Substantia nigra (tissue), 51 donors: ENCODE measurements at places on chromosomes 7 and 10.
A peak's percentile ranks its signal among the peaks of the same experiment; 100 is the strongest.

- no peak for DNase-seq
Measured at GRCh38 chr10:98107644-98108430, 26.6 kb upstream of the R3HCC1L start.

DNA sequence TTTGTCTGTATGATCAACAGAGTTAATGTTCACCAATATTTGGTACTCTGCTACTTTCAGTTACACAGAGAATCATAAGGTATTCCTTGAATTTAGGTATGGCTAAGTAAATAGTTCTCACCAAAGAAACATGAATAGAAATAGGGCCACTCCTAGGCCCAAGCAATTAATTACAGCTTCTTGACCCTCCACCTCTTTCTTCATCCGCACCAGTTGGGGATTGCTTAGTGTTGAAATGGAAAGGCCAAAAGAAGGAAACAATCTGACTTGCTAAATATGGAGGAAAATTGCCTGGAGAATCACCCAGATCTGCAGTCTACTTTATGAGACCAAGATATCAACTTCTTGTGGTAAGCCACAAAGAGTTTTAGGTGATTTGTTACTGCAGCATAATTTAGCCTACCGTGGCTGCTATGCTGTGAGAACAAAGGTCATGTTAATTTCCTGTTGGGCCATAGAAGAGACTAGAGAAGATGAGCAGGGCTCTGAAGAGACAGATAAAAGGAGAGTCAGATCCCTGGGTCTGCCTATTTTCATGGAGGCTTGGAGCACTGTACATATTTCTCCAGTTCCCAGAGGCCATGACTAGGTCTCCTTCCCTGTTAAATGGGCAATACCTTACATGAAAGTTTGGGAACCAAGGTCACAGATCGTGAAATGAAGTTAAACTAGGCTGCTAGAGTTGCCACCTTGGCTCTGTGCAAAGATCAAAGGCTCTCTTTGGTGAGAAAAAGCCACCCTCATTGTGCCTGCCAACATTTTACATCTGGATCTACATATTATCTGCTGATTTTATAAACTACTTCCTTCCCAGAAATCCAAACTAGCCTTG is 93.3 kb upstream of the GDF10 start:
- DNase-seq = no peak

- no peak for DNase-seq
Measured at GRCh38 chr7:100472854-100473499, 6.0 kb downstream of the TSC22D4 start.

DNA sequence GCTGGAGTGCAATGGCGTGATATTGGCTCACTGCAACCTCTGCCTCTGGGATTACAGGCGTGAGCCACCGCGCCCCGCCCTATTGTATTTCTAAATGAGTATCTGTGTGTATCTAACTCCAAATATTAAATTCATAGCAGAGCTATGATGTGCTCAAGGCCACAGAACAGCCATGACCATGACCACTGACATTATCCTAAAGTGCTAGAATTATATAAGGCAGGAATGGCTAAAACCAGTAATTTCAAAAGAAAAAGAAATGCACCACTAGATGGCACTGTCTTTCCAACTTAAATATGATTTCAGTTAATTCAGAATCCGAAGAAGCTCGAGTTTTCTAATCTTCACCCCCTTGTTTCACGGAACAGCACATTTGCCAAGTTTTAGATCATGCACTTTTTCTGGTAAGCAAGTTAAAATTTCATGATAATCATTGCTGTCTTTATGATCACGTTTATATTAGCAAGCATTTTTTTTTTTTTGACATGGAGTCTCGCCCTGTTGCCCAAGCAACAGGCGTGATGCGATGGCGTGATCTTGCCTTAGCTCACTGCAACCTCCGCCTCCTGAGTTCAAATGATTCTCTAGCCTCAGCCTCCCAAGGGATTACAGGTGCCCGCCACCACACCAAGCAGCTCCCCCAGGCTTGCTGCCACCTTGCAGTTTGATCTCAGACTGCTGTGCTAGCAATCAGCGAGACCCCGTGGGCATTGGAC is 65.3 kb downstream of the OR13A1 start:
- DNase-seq = no peak

- no peak for DNase-seq
Measured at GRCh38 chr7:69754476-69754875, 156.2 kb downstream of the AUTS2 start.

DNA sequence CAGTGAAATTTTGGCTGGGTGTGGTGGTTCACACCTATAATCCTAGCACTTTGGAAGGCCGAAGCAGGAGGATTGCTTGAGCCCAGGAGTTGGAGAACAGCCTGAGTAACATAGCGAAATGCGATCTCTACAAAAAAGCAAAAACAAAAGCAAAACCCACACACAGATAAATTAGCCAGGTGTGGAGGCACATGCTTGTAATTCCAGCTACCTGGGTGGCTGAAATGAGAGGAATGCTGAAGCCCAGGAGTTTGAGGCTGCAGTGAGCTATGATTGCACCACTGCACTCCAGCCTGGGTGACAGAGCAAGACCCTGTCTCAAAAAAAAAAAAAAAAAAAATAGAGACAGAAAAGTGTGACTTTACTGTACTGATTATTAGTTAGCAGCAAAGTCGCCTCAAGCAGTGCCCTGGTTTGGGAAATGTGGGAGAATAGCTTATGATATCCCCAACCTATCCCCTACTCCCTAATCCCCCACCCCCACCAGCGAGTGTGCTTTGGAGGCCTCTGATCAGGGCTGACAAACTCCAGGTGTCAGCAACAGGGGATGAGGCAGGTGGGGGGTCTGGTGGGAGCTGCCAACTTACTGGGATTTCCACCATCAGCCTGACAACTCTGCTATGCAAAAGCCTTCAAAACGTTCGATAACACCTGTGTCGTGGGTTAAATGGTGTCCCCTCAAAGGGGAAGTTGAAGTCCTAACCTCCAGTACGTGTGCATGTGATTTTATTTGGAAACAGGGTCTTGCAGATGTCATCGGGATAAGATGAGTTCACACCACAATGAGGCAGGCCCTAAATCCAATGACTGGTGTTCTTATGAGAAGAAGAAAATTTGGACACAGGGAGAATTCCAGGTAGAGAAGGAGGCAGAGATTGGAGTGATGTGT is 124.7 kb upstream of the SDK1 start:
- DNase-seq = no peak

DNA sequence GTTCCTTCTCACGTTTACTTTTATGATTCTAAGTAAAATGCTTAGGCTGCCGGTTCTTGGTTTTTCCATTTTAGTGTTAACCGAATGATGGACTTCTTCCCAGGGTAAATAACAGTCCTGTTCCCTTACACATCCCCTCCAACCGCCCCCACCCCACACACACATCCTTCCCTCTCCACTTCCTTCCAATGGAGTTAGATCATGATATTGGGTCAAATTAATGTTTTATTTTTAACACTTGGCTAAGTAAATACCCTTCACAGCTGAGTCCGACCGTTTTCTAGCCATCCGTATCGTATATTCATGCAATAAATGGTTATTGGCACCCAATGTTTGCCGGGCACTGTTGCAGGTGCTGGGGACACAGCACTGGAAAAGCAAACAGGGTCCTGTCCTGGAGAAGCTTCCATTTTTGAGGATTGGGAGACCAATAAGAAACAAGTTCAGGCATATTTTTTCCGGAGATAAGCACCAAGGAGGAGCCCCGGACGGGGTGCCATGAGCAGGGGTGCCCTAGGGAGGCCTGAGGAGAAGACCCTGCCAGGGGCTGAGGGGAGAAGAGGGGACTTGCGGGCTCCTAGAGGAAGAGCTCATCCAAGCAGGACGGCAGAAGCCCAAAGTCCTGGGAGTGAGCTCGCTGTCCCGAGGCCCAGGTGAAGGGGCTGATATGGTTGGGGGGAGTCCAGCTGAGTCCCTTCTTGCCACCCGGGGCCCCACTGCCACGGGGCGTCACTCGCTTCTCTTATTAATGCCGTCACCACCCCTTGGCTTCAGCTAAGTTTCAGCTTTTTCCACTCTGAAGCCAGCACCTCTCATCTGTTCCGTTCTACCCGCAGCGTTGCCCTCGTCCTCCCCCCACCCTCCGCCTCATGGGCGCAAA is 126.0 kb upstream of the RET start:
- DNase-seq = no peak

DNA sequence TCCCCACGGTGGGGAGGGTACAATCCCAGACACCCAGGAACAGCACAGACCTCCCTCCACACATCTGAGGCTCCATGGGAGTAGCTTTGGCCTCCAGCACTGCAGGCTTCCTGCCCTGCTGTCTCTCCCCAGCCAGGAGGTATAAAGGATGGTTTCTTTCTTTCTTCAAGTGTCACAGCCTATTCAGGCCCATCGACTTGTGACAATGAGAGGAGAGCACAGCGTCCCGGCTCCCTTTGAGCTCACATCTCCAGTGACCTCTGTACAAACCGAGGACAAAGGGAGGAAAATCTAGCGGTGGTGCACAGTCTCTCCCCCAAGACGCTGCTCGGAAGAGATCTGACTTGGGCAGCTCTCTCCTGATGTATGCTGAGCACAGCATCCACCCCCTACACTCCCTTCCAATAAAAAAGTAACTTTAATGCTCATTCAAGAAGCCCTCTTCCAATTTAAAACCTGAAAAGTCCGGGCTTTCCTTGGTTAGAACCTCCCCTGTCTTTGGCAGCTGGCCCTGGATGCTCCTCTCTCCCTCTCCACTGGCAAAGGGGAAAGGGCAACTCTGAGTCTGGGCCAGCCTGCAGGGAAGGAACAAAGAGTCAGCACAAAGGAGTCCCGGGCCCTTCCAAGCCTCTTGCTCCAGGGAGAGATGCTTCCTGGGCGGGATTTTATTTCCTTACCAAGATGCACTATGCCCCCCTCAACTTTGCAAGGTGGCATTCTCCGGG is 18.0 kb downstream of the CHST15 start:
- DNase-seq = peak; percentile 75

DNA sequence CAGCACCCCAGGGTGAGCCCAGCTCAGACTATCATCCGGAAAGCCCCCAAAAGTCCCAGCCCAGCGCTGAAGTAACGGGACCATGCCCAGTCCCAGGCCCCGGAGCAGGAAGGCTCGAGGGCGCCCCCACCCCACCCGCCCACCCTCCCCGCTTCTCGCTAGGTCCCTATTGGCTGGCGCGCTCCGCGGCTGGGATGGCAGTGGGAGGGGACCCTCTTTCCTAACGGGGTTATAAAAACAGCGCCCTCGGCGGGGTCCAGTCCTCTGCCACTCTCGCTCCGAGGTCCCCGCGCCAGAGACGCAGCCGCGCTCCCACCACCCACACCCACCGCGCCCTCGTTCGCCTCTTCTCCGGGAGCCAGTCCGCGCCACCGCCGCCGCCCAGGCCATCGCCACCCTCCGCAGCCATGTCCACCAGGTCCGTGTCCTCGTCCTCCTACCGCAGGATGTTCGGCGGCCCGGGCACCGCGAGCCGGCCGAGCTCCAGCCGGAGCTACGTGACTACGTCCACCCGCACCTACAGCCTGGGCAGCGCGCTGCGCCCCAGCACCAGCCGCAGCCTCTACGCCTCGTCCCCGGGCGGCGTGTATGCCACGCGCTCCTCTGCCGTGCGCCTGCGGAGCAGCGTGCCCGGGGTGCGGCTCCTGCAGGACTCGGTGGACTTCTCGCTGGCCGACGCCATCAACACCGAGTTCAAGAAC is 1.1 kb downstream of the VIM start:
- no peak for DNase-seq
